ELR (cell line): ENCODE measurements at places on chromosomes 7 and 10.

DNA sequence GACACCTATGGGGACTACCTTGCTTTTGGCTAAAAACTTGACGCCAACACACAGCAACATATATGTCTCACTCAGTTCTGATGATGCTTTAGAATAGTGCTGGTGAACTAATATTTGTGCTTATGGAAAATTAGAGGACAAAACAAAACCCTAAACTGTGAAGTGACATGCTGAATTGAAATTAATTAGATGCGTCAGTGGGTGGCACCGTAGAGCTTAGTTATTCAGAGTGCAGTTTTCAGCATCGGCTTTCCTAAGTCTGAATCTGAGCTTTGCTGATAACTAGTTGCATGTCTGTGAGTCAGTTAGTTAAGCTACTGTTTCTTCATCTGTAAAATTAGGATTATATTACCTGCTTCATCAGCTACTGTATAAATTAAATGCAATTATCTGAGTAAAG is 245.0 kb upstream of the SORCS1 start:
- DNase-seq, result peak; percentile 54

GRCh38 chr7:105269397-105269796 is 119.3 kb downstream of the SRPK2 start:
- no peak for DNase-seq

DNA sequence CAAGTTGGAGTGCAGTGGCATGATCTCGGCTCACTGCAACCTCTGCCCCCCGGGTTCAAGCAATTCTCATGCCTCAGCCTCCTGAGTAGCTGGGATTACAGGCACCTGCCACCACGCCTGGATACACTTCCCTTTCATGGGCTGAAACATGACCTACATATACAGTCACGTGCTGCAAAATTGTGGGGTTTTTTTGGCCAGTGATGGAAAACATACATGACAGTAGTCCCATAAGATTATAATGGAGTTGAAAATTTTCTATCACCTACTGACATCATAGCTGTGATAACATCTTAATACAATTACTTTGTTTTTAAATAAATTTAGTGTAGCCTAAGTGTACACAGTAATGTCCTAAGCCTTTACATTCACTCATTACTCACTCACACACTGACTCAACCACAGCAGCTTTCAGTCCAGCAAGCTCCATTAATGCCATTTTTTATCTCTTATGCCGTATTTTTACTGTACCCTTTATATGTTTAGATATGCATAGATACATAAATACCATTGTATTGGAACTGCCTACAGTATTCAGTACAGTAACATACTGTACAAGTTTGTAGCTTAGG is 79.9 kb upstream of the TMEM196 start:
- peak; percentile 28 for DNase-seq

DNA sequence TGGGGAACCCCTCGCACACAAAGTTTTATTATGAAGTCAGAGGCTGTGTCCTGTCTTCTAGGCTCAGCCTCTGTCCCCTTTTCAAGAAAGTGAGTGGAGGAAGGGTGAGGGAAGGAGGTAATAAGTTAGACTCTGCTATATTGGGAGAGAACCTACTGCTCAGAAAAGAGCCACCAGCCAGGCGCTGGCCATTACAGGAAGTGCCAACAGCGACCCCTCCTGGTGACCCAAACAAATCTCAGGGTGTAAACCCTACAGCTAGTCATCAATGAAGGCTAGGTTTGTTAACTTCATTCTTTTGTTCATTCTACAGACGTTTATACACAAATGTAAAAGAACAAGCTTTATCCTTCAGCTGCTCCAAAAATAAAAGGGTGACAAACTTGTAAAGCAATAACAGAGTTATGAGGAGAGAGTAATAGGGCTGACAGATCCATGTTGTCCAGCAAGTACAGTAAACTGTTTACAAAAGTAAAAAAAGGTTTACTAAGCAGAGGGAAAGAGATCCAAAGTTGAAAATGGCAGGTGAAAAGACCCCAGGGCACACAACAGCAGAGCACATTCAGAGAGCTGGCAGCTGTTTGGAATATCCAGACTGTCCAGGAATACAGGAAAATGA is 82.7 kb downstream of the FAM204A start:
- DNase-seq, result peak; percentile 49

DNA sequence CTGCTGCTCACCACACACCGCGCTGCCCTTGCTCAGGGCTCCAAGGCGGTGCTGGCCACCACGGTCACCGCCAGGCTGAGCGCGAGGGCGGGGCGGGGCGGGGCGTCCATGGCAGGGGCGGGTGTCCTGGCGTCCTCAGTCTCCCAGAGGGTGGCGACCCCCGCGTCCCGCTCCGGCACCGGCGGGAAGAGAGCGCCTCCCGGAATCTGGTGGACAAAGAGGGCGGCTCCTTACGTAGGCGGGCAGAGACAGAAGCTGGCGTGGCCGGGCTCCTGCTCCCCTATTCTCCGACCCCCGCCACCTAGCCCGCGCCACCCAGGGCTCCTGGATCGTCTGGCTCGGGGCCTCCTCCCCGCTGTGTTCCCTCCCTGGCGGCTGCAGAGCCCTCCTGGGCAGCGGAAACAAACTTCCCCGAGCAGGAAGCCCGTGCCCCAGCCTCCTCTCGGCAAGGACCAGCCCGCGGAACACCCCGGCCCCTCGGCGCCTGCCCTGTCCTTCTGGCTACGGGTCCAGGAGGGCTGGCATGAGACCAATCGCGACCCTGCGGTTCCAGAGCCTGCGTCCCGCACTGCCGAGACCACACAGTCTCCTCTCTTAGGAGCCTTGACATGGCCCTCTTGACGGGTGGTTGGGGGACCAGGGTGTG is 133.8 kb upstream of the ZNF92 start:
- DNase-seq, result peak; percentile 4

GRCh38 chr7:53119514-53119941 is 84.1 kb downstream of the POM121L12 start:
- DNase-seq, result no peak

DNA sequence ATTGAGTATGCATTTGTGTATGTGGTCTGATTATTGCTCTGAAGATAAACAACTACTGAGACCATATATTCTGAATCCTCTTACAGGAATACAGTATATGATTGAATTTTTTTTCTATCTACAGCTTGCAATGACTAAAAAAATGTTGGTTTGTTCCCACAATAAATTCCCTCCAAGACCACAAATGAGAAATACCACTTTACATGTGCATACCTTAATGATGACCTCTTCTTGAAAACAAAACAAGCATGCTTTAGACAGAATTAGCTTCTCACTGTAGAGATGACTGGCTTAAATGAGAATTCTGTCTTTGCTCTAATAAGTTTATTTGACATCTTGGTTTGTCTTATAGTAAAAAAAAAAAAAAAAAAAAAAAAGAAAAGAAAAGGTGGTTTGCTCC is 241.5 kb downstream of the PCDH15 start:
- DNase-seq, result peak; percentile 1

GRCh38 chr10:109947111-109947920 is 24.0 kb upstream of the XPNPEP1 start:
- DNase-seq, result no peak

GRCh38 chr7:13989126-13989948 is at the start of gene ETV1:
TSS of gene ETV1 (minus strand) at chr7:13989666. CDS start at chr7:13989052, 614 bp downstream.
- peak; percentile 87 for DNase-seq

DNA sequence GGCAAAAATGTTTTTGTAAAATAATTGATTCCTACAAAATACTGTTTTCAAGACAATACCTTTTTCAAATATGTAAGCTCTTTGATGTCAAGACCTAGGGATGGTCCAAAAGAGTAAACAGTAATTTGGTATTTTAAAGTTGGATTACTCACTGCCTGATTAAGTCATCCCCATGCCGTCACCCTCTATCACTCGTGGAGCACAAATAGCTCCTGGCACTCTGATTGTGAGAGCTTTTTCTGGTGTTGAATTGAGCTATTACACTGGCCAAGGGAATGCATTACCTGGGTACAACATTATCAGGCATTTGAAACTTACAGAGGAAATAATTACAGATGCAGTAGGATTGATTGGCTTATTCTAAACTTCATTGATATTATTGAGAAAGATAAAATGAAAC is 231.9 kb upstream of the GRM3 start:
- DNase-seq, result no peak

DNA sequence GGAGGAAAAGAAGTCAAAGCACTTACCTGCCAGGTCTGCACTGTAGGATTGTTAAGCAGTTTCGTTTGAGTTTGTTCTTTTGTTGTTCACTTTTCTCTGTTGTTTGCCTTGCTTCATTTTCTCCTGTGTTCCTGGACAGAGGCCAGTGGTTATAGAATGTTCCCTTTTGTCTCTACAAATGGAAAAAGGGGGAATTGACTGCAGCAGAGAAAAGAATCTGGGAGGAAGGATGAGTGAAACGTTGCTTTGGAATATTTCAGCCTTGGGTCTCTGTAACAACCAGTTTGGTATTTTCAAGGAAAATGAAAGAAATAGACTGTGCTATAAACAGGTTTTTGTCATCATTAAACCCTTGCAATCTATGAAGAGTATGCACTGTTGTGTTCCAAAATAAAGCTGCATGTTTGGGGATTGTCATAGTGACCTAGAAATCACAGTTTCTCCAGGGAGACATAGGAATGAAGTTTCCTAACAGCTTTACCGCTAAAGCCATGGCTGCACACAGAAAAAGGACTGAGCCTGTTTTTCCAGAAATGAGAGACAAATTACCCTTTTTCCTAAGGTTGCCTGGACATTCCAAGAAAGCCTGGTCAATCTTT is 60.8 kb upstream of the HABP2 start:
- DNase-seq, result no peak

GRCh38 chr7:127066974-127067373 is 185.8 kb downstream of the GRM8 start:
- DNase-seq, result no peak

- DNase-seq, result no peak
Observed at GRCh38 chr7:89133357-89133756, 337.8 kb upstream of the TEX47 start.

- peak; percentile 17 for DNase-seq
Observed at GRCh38 chr7:140230861-140231770, 54.3 kb upstream of the KDM7A start.

GRCh38 chr7:5452937-5453540 is 29.4 kb upstream of the TNRC18 start:
- DNase-seq, result peak; percentile 63

DNA sequence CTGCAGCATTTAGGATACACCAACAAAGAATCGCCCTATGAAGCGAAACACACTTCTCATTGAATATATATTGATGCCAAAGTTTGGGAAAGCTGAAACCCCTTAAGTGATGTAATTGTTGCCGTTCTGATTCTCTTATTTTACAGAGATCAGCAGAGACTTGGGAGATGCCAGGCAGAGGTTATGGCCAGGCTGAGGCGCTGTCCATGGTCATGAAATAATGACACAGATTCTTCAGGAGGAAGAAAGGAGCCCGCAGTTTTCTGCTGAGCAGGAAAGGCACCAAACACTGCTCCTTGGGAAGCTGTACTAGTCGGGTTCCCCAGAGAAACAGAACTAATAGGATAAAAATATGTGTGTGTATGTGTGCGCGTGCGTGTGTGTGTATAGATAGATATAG is 566.0 kb downstream of the CALN1 start:
- no peak for DNase-seq

DNA sequence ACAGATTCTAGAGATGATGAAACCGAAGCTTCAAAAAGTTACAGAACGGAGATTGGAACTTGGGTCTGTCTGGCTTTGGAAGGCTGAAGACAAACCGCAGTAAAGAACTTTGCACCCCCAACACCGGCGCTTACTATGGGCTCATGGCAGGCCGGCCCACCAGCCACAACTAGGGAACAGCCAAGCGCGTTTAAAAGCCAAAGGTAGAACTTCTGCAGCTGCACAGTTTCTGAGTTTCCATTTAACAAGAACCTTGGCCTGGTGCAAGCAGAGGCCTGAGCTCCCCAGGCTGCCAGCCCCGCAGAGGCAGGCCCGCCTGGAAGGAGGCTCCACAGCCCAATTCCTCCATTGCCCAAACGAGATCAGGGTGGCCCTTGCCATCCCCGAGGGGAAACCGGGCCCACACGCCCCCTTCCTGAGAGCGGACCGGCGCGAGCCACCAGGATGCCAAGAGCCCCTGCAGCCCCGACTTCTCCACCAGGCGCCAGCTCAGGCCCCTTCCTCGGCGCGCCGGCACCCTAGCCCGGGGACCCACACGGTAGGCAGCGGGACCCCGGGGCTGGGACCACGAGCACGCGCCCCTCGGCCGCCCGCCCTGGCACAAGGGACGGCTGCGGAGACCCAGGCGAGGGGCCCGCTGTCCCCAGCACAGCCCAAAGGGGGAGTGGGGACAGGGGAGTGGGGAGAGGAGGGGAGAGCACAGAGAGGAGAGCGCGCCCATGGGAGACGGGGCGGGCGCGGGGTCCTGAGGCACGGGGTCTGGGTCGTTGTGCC is 566 bp downstream of the MAD1L1 start:
- peak; percentile 57 for DNase-seq
